ENCODE measurements at places on chromosomes 3 and 15.

- no peak for DNase-seq
Observed at GRCh38 chr3:34851137-34851536, 788.2 kb upstream of the ARPP21 start.

DNA sequence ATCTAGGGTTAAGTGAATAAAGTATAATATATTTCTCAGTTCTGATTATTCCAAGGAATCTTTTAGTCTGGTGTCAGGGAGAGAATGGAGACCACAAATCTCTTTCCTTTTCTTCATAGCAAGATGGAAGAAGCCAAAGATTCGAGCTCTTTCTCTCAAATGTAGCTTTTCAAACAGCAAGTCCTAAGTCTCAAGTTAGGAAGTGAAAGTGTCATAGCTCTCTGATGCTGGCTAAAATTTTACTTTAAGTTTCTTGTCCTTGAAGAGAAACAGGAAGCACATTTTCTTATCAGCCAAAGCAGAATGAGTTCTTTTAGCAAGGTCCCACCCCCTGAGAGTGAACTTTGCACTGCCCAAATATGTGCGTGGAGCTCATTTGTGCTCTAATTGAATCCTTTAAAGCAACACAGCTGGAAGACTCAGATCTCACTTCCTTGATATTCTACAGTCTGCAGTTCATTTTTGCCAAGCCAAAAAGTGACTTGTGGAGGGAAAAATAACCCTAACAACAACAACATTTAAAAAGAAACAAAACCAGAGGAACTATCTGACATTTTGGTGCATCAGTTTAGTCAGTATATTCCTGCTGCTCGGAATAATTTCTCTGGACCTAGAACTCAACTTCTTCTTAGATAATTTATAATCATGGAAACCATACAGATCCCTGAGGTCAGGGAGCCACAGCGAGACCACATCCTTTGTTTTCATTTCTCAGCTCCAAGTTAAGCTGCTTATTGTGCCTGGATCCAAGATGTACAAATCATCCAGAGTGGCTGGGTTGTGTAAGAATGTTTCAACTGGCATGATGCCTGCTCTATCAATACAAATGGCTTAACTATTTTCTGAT lies 238.7 kb upstream of the P2RY1 start:
- no peak for DNase-seq

DNA sequence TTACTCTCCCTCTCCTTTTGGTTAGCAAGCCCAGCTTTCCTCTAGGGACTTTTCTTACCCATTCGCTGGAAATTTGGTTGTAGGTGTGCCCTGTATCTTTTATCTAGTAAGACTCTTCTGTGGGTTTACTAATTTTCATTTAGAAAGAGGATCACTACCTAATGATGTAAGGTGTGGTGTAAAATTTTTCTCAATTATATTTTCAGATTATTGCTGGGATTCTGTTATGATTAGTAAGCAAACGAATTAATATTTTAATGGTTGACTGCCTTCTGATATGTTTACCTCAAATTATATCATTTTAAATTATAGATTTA lies 28.5 kb downstream of the PLCL2 start:
- DNase-seq: no peak

- DNase-seq: no peak
Observed at GRCh38 chr3:39344746-39345344, 15.3 kb downstream of the CCR8 start.

DNA sequence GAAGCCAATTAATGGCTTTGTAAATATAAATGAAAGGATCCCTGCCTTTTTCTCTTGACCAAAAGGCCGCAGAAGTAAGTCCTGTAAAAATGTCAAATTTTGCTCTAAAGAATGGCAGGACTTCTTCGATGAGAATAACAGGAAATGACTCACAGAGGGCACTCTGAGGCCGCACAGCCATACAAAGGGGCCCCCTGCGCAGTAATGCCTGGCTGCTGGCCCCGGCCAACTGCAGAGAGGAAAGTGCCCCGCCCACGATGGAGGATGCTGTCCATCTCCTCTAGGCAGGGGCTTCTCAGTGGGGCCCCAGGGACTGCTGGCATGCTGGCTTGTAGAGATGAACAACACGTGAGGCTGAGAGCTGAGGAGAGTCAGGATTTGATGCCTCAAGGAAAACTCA lies 18.1 kb upstream of the SCN10A start:
- no peak for DNase-seq

- DNase-seq: peak; percentile 71
Observed at GRCh38 chr3:142993958-142994442, 7.4 kb upstream of the U2SURP start.

GRCh38 chr15:50880206-50880605 lies 28.3 kb upstream of the AP4E1 start:
- DNase-seq: no peak

GRCh38 chr15:40050788-40051470 lies 11.9 kb upstream of the SRP14 start:
- no peak for DNase-seq

DNA sequence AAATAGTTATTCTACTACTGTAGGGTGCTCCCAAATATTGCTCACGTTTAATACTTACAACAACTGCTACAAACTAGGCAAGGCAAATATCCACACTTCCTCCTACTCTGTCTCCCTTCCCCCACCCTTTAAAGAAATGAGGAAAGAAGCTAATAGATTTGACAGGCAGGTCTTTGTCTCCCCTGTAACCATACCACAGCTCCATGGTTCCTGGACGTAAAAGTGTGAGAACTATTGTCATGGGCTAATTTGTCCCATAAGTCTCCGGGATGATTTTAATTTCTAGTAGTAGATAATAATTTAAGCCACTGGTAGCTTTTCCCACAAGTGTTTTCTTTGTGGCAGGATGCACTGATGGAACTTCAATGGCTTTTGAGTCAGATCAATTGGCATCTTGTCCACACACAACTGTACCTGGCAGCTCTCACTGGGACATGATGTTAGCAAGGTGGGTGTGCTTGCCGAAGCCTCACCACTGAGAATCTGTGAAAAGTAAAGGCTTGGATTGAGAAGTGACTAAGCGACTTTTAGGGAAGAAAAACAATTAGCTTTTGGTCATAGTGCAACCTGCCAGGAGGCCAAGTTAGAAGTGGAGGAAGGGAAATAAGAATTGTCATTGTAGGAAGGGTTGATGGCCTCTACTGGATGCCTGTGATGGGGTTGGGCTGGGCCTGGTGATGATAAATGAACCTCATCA lies 1.4 kb upstream of the CPOX start:
- DNase-seq: no peak

DNA sequence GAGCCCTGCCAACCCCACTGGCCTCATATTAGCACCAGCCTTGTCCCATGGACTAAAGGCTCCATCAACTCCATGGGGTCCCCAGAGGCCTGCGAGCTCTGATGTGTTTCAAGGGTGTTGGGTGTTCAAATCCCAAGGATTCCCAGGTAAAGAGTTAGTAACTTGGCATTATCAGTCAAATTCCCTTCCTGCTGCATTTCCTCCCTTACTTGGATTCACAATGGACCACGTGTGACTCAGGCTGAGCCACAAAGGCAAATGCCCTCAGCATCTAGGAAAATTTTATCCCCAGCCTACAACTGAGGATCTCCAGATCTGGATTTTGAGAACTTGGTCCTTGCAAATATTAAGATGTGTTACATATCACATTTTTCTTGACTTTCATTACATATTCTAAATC lies 58.8 kb downstream of the GADL1 start:
- DNase-seq: no peak
